ENCODE measurements at places on chromosomes 16 and 17.

DNA sequence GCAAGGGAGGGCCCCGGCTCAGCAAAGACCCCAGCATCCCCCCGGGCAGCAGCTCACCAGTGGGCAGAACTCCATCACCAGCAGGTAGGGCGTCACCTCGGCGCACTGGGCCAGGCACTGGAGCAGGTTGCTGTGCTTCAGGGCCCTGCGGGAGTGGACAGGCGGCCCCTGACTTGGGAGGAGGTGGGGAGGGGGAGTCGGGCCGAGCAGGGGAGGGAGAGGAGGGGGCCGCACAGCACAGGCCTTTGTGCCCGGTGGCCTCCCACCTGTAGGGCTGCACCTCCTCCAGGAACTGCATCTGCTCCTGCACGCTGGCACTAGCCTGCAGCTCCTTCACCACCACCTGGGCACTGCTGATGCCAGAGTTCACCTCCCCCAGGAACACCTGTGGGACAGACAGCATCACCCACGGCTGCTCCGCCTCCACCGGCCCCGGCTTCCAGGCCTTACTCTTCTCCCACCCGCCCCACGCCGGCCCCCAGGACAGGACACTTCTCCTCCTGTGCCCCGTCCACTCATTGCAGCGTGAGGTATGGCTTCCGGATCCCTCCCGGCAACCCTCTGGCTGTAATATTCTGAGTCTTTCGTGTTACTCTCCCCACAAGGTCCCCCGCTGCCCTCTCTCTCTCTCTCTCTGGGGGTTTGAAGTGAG lies 37.7 kb upstream of the PVALEF start:
- DNase-seq = no peak

- DNase-seq = no peak
These were observed 77.1 kb downstream of the MMD start for GRCh38 chr17:55344514-55344997.

GRCh38 chr16:85266857-85267256 lies 154.6 kb upstream of the CIBAR2 start:
- no peak for DNase-seq

DNA sequence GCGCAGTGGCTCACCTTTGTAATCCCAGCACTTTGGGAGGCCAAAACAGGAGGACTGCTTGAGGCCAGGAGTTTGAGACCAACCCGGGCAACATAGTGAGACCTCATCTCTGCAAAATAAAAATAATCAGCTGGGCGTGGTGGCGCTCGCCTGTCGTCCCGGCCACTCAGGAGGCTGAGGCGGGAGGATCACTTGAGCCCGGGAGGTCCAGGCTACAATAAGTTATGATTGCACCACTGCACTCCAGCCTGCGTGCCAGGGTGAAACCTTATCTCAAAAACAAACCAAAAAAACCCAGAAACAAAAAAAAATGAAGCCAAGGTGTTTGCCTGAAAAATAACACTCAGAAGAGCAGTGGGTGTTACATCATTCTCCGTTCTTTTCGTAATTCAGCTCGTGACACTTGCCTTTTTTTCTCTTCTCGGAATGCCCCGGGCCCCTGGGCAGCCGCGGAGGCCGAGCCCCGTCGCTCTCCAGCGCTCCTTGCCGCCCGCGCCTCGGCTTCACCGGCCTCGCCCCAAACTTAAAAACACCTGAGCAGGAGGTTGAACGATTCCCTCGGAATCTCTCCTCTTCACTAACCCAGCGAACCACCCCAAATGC lies 17.0 kb downstream of the PRCD start:
- DNase-seq = no peak

DNA sequence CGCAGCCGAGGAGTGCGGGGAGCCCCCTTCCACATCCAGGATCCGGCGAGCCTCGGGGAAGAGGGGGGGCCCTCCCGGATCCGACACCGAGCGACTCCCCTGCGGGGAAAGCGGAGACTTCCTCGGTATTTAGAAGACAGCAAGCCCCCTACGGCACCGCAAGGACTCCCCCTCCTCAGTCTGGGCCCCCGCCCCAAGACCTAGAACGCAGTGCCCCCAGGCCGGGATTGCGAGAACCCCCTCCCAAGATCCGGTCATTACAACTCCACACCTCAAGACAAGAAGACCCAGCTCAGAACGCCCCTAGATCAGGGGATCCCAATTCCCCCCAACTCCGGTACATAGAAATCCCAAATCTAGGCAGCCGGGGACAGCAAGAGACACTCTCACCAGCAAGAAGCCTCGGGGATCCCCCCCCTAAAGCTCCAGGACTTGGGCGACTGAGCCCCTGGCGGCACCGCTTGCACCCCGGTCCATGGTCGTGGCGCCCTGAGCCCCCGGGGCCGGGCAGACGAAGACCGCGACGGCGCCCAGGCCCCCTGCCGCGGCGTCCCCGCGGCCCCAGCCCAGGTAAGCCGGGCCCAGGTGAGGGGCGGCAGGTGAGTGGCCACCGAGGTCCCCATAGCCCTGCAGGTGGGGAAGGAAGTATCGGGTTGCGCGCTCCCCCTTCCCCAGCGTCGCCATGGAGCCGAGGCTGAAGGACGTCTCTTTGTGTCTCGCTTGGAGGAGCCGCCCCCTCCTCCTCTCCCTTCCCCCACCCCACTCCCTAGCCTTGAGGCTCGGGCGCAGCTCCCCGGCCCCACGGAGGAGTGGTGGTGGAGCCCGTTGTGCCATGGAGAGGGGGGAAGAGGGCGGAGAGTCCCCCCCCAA lies 641 bp downstream of the SBK1 start:
- DNase-seq = no peak

GRCh38 chr16:85999778-86000177 lies 100.8 kb downstream of the IRF8 start:
- DNase-seq = no peak

DNA sequence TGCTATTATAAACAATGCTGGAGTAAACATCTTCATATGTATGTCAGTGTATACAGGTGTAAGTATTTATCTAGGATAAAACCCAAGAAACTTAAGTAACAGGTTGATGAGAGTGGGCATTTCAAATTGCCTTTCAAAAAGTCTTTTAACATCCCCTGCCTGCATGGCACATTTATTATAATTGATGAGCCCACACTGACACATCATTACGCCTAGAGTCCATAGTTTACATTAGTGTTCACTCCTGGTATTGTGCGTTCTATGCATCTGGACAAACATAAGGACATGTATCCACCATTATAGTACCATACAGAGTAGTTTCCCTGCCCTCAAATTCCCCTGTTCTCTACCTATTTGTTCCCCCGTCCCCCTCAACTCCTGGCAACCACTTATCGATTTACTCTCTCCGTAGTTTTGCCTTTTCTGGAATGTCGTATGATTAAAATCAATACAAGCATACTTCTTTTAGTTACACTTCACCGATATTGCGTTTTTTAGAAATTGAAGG lies 53.7 kb downstream of the NACA2 start:
- no peak for DNase-seq

DNA sequence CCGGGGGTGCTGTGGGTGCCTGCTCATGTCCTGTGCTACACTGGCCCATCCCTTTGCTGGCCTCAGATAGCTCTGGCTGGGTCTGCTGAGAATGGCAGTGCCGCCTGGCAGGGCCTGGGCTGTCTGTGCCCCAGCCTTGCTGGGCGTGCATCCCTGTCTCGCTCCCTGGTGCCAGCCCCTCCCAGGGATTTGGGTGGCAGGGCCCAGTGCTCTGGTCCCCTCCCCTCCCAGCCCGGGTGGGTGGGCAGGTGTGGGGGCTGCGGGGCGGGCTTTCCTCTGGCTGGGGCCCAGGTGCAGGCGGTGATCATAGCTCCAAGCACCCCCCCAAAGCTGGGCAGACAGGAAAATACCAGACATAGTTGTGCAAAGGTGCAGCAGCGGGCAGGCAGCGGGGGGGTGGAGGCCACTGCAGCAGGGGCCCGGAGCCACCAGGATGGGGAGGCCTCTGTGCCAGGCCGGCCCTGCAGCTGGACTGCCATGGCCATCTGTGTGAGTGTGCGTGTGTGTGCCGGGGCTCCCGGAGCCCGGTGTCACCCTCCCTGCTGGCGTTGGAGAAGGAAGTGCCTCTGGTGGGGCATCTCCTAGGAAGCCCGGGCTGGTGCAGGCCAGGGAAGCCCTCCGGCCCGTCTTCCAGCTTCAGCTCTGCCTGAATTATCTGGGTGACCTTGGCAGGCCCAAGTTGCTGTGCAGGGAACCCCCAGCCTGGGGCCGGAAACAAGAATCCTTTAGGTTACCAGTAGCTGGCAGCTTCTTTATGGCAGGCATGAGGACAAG lies 7.4 kb downstream of the GLIS2 start:
- DNase-seq = no peak

DNA sequence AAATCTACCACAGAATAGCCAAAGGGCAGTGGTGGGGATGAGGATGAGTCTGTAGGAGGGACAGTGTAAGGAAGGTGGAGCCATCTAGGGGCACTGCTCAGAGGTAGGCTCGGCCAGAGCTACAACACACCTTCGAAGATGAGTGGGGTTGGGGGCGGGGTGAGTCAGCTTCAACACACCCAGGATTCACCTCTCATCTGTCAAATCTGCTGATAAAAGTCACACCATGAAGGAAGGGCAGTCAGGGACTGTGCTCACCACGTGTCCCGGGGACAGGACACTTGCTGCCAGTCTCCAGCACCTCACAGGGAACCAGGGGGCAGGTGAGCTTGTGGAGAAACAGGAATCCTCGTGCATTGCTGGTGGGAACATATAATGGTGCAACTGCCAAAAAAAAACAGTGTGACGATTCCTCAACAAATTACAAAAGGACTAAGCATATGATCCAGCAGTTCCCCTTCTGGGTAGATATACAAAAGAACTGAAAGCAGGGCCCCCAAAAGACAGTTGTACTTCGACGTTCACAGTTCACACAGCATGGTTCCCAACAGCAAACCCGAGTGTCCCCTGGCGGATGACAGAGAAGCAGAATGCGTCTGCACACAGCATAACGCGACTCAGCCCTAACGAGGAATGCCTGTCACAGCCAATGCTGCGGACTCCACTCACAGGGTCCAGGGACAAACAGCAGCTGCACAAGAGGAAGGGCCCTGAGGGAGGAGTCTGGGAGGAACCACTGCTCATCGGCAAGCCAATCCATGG lies 133.1 kb downstream of the ANKRD11 start:
- no peak for DNase-seq

- no peak for DNase-seq
These were observed 26.5 kb downstream of the TMEM98 start for GRCh38 chr17:32954477-32954876.

GRCh38 chr17:82333279-82334171 lies at the start of gene SECTM1:
Gene SECTM1 (minus strand): TSS chr17:82333766. CDS start chr17:82327240, 6,526 bp downstream.
- no peak for DNase-seq

GRCh38 chr17:69175625-69176456 lies 34.1 kb upstream of the ABCA6 start:
- no peak for DNase-seq

GRCh38 chr17:80382956-80383355 lies 32.0 kb upstream of the ENDOV start:
- DNase-seq = no peak

DNA sequence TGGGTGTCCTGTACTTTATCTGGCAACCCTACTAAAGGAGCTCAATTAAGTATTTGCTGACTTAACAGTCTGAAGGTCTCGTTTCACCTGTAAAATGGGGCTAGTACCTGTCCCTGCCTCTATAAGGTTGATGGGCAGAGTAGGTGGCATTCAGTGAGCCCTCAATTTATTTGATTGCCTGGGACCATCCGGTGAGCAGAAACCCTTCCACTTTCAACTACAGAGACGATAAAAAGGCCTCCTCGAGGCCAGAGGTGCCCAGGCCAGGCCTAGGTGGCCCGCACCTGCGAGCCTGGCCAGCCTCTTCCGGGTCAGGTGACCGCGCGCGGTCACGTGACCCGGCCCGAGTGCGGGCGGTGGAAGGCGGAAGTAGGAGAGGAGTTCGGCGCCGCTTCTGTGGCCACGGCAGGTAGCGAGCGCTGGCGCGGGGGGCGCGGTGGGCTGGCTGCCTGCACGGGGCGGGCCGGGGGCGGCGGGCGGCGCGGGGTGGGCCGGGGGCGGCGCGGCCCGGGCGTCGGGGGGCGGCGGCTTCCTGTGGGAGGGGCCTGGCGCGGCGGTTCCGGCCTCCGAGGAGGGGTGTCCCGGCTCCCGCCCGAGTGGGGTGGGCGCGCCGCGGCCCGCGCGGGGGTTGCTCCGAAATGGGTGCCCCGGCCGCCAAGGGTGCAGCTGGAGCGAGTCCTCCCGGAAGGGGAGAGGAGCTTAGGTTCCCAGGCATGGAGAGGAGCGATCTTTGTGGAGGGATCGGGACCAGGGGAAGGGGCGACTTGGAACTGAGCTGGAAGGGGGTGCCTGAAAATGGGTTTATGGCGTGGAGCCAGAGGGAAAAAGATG lies at the start of gene WWP2:
TSS of gene WWP2 (plus strand) at position 350 of the 831 bp plus-strand sequence. CDS start 24,679 bp downstream, outside the sequence.
- DNase-seq = peak; percentile 63

- DNase-seq = no peak
These were observed 218.1 kb upstream of the CDH8 start for GRCh38 chr16:62254372-62254771.

DNA sequence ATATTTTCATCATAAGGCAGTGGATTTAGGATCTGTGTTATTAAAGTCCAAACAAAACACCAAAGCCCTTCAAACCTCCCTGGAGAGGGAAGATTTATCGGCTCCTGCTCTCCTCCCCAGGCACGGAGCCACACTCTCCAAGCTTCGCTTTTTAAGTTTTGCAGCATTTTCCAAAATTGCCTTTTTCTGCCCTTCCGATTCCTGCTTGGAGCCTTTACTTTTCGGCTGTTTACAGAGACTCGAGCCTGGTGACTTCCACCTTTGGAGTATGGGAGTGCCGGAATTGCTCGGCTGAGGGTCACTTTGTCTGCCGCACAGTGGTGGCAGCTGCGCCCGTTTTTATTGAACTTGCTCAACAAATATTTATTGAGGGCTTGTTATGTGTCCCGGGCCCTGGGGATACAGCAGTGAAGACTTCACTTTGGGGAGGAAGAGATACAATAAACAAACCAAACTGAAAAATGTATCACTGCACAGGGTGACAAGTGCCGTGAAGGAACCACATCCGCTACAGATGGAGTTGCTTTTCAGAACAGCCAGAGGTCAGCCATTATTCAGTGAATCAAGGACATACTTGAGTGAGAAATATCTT lies 185.5 kb downstream of the NTN1 start:
- no peak for DNase-seq

DNA sequence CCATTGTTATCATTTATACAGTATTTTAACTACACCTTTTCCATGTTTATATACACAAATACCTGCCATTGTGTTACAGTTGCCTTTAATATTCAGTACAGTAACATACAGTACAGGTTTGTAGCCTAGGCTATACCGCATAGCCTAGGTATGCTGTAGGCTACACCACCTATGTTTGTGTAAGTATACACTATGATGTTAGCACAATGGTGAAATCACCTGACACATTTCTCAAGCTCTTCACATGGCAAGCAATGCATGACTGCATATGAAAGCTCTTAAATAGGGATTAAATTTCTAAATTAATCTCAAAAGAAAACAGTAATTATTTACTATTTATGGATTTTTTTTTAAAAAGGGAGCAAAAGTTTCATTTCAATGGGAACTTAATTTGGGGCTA lies 12.0 kb downstream of the LRRC37B start:
- DNase-seq = no peak

DNA sequence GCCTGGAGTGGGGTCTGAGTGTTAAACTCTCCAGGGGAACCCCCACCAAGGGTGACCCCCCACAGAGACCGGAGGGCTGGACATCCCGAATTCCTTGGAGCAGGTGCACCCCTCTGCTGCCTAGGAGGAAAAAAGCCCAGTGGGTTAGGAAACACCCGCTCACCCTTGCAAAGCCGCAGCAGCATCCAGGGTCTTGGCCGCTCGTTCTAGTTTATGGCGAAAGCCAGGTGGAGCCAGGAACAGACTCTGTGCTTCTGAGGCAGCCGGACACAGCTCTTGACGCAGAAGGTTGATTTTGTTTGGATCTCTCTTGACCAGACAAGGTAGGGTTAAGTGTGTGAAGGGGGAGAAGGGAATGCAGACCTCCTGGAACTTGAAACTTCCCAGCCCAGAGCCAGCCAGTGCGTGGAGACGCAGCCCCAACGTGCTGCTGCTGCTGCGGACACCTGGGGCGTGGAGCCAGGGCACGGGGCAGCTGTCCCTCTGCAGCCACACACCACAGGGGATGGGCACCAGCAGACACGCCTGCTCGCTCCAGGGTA lies 154.5 kb downstream of the LAT start:
- DNase-seq = no peak

All from activated CD8-positive, alpha-beta memory T cell treated with anti-CD3 and anti-CD28 coated beads for 48 hours (primary cell).